ENCODE measurements at places on chromosomes 2 and 18. TPM values are rescaled to one million over a fixed set of nuclear protein-coding genes. Genes with fewer than 3 reads are reported as not detected.
A peak's percentile ranks its signal among the peaks of the same experiment; 100 is the strongest.

DNA sequence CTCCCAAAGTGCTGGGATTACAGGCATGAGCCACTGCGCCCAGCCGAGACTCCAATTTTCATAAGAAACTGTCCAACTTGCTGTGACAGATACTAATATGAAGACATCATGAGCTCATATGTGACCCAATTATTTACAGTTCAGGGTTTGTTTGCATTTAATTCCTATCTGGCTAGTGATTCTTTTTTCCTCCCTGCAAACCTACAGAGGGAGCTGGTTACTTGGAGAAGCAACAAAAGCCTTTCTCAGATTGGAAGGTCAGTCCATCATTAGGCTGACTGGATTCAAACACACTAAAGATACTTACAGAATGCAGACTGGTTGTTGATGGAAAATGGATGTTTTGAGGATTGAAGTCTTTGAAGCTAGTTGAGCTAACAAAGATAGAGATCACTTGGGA is 176.4 kb downstream of the ANKRD44 start:
- DNase-seq, result no peak

DNA sequence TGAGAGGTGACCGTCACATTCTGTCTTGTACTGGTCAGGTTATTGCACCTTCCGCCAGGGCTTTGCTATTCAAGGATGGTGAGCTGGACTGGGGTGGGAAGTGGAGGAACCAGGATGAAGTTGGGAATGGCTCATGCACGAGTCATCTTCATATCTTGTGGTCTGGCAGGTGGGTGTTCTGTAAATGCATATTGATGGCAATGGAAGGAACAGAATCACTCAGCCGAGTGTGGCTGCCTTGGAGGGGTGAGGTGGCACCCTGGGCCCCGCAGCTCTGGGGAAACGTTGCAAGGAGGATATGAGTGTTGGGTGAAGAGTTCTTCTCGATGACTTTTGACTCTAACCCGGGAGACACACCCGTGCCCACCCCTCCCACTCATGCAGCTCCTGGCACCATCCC is 1.2 kb downstream of the NEU2 start:
- peak; percentile 47 for DNase-seq

- no peak for DNase-seq
Measured at GRCh38 chr2:15909157-15909556, 31.2 kb upstream of the MYCN start.

DNA sequence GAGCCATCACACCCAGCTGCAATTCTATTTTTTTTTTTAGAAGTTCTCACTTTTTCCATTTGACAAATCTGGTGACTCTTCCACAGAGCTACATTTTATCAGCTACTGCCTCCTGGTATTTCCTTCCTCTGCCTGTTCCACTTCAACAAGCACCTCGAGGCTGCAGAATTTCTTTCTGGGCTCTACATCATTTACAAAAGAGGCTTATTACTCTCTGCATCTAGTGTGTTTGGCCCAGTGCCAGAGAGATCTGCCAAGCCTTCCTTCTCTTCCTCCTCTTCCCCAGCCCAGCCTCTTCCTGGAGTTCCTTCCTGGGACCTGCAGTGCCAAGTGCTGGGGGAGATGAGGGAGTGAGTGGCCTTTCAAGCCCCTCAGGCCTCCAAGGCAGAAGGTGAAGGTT is 119.6 kb upstream of the ITGA6 start:
- DNase-seq, result peak; percentile 18

- DNase-seq, result no peak
Measured at GRCh38 chr18:59286341-59286740, 13.1 kb upstream of the RAX start.

DNA sequence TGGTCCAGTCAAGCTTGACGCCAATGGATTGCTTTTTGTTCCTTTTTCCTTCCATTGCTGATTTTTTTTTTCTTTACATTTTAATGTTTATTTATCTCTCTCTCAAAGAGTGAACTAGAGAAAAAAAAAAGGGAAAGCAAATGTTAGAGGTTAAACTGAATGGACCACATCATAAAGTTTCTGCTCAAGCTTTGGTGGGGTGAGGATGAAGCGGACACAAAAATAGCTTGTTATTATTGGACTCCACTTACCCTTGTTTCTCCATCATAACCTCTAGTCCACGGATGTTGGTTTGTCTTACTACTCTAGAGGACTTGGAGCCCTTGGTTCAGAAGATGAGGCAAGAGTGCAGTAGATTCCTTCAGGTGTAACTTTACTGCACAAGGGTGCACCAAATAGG is 27.6 kb upstream of the CERS6 start:
- DNase-seq, result no peak

DNA sequence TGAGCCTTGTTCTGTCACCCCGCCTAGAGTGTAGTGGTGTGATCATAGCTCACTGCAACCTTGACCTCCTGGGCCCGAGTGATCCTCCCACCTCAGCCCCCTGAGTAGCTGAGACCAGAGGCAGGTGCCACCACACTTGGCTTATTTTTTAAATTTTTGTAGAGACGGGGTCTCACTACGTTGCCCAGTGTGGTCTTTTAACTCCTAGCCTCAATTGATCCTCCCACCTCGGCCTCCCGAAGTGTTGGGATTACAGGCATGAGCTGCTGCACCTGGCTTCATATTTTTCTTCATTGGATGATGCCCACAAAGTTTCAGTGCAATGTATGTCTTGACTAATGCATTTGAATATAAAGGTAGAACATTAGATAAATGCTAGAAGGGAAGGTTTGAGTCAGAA is 120.8 kb downstream of the FMNL2 start:
- no peak for DNase-seq

DNA sequence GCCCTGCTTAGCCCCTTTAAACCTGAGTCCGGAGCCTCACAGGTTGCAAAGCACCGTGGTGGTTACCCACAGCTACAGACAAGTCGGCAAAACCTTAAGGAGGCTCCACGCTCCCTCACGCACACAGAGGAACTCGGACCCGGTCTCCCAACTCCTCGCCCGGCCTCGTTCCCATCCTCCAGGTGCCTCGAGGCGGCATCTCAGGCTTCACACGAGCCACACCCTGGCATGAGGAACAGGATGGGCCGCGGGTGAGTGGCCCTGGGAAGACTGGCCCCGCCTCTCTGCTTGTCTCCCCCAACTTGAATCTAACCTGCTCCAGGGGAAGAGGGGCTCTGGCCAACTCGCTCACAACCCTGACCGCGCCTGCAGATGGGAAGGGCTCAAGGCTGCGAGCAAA is 97.4 kb downstream of the EIPR1 start:
- no peak for DNase-seq

DNA sequence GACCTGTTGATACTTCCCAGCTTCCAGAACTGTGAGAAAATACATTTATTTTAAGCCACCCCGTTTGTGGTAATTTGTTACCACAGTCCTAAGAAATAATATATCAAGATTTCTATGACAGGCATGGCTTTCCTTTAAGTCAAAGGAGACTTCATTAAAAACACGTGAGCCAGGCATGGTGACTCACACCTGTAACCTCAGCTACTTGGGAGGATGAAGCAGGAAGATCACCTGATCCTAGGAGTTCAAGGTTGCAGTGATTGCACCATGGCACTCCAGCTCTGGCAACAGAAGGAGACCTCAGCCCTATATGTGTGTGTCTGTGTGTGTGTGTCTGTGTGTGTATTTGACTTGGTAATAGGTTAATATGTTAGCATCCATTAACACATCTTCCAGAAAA is 69.8 kb upstream of the SCN7A start:
- DNase-seq, result peak; percentile 14

The MYO5B gene
- 7.2 TPM for total RNA-seq

The IL36RN gene
- total RNA-seq, result 0.14 TPM

All from astrocyte (in vitro differentiated cells and primary cell).